ENCODE measurements at places on chromosomes 7 and 10. TPM values are rescaled to one million over a fixed set of nuclear protein-coding genes. Genes with fewer than 3 reads are reported as not detected.

DNA sequence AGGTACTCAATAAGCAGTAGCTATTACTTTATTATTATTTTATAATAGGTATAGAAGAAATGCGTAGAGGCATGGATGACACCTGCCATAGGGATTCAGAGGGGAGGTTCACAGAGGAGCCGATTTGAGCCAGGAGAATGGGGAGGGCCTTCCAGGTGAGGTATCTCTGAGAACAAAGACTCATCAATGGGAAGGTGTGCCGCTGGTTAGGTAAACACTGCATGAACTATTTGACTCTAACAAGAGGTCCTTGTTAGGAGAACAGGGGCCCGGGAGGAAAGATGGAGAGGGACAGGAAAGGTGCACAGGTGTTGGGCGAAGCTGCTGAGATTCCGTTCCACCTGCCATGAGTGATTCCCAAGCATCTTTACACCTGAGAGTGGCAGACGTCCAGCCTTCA, 41.8 kb upstream of the TMEM273 start:
- no peak for DNase-seq

DNA sequence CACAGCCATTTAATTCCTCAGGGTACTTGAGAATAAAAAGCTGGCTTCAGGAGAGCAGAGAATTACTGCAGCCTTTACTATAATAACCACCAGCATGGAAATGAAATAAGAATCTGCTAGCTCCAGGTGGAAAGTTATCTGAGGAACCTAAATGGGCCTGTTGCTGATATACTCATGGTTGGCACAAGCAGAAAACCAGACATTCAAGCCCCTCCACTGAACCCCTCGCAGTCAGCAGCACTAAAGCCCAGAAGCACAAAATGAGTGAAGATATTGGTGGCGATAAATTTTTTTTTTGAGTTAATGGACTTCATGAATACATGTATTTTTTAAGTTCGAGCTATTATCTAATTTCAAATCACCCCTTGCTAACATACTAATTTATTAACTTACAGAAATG, 303.9 kb upstream of the NRP1 start:
- DNase-seq, result no peak

The SLC16A9 gene
- total RNA-seq, result 1.0 TPM

DNA sequence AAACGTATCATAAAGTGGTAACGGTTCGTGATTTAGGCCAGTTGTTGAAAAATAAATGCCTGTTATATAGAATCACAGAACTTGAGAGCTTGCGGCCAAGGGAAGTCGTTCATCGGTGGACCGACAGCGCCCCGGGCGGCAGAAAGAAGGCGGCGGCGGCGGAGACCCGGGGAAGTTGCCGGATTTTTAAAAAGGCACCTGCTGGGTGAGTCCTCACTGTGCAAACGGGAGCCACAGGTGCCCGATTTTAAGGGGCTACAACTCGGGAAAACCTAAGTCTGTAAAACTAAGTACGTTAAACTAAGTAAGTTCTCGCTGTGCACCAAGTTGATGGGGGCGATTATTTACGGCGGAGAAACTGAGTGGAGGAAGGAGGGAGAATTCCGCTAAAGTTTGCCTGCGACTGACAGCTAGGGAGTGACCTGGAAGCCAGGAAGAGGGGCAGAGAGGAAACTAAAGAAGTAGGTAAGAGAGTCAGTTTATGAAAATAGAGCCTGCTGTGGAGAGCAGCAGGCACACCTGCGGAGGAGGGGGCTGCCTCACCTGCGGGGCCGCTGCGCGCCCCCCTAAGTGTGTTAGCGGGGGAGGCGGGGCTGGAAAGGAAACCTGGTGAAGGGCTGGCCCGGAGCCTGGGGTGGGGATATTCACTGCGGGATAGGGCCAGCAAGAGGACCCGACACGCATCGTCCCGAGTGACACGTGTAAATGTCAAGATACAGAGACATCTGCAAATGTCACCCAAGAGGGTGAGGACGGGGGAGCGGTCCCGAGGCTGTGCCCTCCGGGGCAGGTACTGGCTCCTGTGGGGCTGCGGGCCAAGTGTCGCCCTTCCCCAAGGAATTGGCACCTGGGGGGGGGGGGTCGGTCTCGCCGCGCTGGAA, 996 bp downstream of the ADAM12 start:
- peak; percentile 70 for DNase-seq

GRCh38 chr7:6565655-6566054, 11.6 kb upstream of the ZDHHC4 start:
- DNase-seq, result no peak

GRCh38 chr7:37027557-37028341, 303.5 kb upstream of the AOAH start:
- DNase-seq, result no peak

DNA sequence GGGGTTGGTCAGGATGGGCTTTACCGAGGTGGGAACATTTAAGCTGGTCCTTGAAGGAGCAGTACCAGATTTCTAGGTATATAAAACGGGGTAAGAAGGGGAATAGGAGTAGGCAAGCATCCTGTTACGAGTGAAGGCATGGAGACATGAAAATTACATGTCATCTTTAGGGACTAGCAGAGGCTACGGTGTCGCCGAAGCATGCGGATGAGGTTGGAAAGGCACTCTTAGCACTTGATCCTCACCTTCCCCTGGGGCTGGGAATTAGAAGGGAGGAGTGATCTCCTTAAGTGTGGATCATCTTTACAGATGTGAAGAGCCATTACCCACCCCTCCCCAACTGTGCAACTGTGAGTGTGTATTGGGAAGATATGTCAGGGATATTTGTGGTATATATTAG, 13.8 kb upstream of the ZRANB1 start:
- DNase-seq, result no peak

GRCh38 chr10:49328401-49329145, 29.6 kb downstream of the C10orf71 start:
- no peak for DNase-seq

The TAS2R41 gene
- total RNA-seq, result not detected

DNA sequence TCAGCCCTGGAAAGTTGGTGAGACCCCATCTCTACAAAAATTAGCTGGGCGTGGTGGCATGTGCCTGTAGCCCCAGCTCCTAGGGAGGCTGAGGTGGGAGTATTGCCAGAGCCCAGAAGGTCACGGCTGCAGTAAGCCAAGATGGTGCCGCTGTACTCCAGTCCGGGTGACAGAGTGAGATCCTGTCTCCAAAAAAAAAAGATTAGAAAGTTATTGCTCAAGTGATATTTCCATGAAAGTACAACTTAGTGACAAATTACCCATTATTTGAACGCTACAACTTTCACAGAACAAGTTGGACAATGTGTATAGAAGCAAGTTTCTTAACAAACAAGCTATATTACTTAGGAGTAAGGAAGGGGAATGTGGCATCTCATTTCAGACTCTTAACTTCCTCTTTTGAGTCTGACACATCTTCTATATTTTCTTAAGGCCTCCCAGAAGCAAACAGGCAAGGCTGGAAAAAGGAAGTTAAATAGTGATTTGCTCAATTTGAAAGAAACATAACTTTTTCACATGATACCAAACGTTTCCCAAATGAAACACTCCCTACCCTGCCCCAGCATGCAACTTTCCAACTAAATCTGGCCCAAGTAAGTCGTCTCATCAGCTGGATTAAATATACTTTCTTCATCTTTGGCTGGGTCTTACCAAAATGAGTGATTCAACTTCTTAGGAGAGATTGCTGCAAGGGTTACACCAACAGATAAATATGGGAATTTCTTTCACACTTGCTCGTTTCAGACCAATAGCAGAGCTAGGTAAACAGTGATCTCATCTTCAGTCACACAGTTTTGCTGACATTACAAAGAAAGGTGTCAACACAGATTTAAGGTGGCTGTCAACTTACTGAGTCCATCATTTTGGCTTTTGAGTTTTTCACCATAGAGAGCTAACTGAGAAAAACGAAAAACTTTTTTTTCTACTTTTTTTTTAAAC, 66.3 kb upstream of the KLF6 start:
- no peak for DNase-seq

DNA sequence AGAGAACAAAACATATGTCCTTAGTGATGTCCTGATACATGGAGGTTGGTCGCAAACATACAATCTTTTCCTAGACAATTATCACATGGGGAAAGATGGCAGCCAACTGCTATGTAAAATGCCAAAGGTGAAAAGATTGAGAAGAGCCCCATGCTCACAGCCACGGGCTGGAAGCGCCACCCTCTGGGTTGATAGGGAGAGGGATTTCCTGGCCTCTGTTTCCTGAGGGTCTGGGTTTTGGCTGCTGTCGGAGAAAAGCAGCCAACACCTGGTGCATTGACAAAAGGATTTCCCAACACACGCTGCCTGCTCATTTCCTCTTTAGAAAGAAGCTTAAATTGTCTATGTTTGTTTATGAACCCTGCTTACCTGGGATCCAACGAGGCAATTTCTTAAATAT, 43.8 kb downstream of the ITIH5 start:
- DNase-seq, result no peak

- DNase-seq, result no peak
Measured at GRCh38 chr10:95628786-95629185, 27.7 kb downstream of the ALDH18A1 start.

The TMEM140 gene
- 12.1 TPM for total RNA-seq

DNA sequence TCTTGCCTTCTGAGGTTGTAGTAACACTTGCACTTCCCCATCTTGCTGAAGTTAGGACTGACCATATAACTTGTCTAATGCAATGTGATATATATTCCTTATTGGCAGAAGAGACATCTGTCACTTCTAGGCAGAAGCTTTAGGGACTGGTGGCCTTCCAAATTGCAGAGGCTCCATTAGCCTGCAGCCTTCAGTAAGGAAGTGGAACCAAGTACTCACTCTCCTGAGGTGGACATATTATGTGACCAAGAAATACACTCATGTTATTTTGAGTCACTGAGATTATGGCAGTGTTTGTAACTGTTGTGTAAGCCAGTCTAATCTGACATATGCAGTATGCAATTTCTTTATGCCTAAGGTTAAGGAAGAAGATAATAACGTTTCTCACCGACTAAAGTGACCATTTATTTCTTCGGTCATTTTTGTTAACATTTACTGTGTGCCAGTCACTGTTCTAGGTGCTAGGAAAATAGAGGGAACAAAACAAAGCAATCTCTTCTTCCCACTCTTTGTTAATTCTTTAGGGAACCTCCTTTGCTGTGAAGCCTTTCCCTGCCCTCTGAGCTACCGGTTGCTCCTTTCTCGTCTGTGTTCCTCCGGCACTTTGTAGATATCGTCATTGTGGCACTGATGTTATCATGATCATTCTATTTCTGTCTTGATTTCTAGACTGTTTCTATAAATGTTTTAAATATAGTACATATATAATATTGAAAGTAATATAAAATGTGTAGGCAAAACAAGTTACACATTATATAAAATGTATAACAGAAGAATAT, 52.9 kb upstream of the HBP1 start:
- DNase-seq, result no peak

GRCh38 chr10:110815354-110816004, 56.2 kb upstream of the PDCD4 start:
- DNase-seq, result peak; percentile 17

The ASAH2 gene
- total RNA-seq, result 0.05 TPM

- no peak for DNase-seq
Measured at GRCh38 chr7:133382775-133383559, 130.1 kb downstream of the EXOC4 start.

Measured in activated CD4-positive, alpha-beta T cell treated with anti-CD3 and anti-CD28 coated beads for 36 hours (primary cell).